ENCODE measurements at places on chromosomes 2 and 18. TPM values are rescaled to one million over a fixed set of nuclear protein-coding genes. Genes with fewer than 3 reads are reported as not detected.

GRCh38 chr2:144461308-144461766 is 58.6 kb downstream of the ZEB2 start:
- no peak for DNase-seq

- no peak for DNase-seq
Measured at GRCh38 chr2:174694196-174694878, 69.9 kb downstream of the CHRNA1 start.

DNA sequence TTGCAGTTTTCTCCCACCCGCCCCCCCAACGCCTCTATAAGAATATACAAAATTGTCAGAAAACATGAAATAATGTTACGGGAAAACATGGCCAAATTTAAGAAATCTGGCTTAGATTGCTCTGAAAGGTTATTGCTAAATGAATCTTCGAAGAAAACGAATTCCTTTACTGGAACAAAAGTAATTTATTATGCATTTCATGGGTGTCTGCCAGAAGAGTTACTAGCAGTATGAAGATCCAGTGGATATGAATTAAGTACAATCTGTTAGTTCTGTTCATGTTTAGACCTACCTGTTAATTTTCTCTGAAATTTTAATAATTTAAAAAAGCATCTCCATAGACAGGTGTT is 21.9 kb downstream of the GATA6 start:
- DNase-seq: no peak

GRCh38 chr2:48332286-48332685 is 197.7 kb upstream of the STON1 start:
- no peak for DNase-seq

DNA sequence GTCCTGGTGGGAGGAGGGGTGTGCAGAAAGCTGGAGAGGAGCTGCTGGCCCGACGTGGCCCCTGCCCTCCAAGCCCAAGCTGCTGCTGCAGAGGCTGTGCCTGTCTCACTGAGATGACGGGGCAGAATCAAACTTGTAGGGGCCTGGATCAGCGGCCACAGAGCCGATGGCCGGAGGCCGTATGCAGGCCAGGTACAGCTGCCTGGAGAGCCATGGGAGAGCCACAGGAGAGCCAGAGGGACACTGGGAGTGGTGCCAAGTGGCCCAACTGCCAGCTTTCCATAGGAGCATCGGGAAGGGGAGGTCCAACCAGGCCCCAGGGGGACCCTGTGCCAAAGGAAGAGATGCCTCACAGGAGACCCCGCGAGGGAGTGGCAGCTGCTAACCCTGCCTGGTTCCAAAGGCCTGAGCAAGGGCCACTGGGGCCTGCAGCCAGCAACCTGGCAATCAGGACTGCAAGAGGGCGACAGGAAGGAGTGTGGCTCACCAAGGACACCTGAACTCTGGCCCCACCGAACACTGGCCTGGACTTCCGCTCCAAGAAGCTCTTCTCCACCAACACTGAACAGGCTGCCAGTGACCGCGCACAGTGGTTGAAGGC is 70.7 kb downstream of the HDAC4 start:
- DNase-seq: no peak

DNA sequence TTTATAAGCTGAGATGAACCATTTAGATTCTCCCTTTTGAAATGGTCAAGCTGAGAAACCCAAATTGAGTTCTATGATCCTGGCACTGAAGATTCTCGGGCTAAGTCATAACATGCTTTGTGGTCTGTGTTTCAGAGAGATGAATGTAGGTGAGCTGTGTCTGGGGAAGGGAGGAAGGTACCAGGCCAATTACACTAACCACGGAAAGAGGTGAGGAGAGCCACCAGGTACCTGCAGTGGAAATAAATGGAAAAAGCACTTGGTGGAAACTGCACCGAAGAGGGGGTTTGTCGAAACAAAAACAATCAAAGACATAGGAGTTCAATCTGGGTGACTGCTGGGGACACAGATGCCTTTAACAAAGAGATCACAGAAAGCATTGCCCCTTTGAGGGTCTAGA is 963 bp upstream of the MRPL44 start:
- DNase-seq: no peak

DNA sequence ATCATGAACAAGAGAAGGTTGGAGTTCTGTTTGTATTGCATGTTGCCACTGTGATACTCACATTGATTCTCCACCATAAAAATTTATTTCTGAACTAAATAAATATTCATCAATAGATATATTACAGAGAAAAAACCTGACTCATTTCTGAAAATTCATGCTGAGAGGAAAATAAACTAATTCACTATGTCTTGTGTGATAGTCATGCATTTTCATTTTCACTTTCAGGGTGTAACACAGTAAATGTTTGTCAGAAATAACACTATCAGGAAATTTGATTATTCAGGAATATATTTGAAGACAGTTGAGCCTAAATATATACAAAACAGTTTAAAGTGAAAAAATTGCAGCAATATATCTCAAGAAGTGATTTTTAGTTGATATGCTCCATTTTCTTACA is 335.2 kb downstream of the KCNJ3 start:
- no peak for DNase-seq

DNA sequence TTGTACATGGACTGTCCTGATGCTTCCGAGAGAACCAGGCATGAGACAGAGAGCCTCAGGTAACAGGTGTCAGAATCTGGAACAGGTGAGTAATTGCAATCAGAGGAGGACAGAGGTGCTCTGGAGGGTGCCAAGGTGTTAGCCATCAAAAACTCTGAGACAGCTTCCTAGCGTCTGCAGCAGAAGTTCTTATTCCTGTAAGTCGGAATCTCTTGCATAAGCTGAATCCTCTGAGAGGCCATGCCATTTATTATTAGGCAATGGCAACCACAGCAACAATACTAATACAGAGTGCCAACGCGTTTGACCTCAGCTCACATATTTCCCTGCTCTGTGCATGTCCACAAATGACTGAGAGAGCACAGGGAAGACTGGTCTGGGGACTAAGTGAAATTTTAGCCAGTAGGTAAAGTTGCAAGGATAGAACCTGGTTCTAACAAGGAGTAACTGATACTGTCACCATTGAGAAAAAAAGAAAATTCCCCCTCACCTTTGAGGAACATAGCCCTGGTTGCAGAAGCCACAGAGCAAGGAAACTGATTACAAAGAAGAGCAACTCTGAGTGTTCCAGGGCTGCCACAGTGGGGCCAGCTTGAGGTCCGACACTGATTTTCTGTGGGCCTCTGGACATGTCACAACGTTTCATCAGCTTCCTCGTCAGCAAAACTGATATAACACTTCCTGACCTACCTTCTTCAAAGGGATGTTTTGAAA is 55.1 kb upstream of the ACSL3 start:
- DNase-seq: no peak

DNA sequence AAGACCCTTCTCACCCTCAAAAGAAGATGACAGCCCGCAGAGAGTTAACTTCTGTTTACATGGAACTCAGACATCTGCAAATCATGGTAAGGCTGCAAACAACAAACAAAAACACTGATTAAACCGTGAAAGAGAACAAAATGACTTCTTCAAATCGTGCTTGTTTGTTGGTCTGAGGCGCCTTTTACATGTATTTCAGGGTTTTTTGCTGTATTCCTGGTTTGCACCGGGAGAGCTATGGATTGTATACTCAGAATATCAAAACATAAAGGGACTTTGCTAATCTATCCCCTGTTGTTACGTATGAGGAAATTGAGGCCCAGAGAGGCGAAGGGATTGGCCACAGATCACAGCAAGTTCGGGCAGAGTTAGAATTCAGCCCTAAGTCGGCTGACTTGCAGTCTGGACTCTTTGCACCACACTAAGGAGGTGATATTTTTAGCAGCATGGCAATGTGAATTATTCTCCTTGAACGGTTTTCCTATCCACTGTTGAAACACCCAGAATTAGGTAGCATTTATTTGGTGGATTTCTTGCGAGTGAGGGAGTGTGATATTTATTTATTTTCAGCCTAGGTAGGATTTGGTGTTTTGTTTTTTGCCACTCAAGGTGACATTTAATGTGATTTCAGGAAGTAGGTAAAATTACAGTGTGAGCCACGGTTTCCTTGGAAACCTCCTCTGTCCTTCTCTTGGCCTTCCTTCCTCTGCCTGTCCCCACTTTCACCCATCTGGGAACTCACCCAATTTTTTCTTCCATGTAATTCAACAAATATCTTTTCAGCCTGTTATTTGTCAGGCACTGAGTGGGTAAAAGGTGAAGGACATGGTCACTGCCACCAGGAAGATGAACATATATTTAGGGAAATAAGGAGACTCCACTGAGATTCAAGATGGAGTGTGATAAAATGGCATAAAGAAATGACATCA is 980 bp upstream of the PDE6D start:
- peak; percentile 10 for DNase-seq

GRCh38 chr2:7953195-7953594 is 728.7 kb upstream of the ID2 start:
- no peak for DNase-seq

- no peak for DNase-seq
Measured at GRCh38 chr2:105635564-105635963, 109.1 kb upstream of the NCK2 start.

DNA sequence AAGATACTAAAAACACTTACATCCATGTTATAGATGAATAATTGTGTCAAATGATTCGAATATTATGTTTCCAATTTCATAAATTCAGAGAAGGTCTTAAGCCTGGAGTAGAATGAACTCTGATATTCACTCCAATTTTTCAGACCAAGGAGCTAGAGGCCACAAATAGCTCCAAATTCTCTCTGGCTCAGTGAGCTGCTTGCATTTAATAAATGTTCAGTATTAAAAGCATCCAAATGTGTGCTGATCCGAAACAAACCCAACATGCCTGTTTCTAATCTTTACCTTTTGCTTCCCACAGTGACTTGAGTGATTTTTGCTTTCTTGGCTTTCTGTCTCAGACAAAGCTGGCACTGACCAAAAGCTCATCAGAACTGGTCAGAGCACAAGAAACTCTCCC is 291.4 kb downstream of the CCDC85A start:
- no peak for DNase-seq

DNA sequence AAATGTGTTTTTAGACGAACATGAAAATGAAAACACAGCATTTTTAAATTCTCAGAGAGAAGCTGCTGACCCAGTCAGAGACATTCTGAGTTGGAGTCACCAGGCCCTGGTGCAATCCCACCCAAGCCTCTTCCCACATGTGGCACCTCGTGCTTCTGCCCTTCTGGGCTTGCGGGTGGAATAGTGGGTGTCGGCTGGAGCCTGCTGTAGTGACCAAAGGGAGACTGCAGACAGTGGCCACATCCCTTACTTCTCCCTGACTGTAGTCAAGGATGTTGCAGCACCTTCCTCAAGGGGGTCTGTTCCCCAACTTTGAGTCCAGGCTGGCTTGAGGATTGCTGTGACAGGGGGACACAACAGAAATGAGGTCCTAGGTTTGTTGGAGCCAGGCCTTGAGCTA is 104.4 kb upstream of the GLI2 start:
- DNase-seq: no peak

DNA sequence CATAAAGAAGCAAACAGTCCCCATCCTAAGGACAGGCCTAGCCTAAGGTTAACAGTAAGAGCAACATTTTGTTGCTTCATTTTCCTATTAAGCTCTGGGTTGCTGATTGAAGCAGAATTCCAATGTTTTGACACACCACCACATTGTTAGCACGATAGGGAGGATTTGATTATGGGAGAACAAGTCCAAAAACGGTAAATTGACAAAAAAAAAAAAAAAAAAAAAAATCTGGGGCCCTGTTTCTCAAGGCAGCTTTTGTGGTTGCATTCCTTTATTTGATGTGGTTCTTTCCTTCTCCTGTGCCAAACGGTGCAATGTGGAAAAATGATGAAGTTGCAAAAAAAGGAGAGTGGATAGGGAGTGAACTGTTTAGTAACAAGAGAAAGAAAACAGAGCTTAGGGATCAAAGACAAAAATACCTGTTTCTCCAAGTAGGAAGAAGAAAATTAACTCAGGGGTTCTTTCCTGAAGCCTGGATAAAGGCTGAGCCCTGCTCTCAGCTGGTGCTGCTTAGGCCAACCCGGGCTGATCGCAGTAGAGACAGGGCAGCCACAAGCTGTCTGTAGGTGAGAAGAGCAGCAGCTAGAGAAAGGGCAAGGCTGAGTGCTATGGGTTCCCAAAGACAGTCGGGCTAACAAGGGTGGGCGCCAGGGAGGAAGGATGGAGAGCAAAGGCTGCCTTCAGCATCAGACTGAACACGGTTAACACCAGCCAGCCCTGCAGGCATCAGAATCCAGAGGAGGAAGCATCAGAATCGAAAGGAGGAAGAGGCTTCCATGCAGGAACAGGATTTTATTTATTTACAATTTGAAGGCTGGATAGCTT is 167.8 kb upstream of the FOSL2 start:
- DNase-seq: no peak

DNA sequence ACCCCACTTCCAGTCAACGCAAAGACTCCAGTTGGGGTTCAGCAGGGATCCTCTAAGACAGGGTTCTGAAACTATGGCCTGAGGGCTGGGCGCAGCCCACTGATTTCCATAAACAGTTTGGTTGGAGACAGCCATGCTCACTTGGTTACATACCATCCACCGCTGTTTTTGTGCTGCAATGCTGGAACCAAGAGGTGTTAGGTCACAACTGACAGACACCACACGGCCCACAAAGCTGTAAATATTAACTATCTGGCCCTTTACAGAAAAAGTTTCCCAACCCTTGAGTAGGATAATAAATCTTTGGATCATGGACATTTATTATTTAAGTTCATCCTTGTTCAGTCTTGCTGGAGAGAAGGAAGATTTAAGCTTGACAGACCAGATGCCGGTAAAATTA is 8.4 kb upstream of the CD226 start:
- DNase-seq: no peak

GRCh38 chr2:99688699-99689098 is 198.9 kb upstream of the REV1 start:
- DNase-seq: no peak

- DNase-seq: no peak
Measured at GRCh38 chr2:61670591-61671501, 132.7 kb upstream of the XPO1 start.

DNA sequence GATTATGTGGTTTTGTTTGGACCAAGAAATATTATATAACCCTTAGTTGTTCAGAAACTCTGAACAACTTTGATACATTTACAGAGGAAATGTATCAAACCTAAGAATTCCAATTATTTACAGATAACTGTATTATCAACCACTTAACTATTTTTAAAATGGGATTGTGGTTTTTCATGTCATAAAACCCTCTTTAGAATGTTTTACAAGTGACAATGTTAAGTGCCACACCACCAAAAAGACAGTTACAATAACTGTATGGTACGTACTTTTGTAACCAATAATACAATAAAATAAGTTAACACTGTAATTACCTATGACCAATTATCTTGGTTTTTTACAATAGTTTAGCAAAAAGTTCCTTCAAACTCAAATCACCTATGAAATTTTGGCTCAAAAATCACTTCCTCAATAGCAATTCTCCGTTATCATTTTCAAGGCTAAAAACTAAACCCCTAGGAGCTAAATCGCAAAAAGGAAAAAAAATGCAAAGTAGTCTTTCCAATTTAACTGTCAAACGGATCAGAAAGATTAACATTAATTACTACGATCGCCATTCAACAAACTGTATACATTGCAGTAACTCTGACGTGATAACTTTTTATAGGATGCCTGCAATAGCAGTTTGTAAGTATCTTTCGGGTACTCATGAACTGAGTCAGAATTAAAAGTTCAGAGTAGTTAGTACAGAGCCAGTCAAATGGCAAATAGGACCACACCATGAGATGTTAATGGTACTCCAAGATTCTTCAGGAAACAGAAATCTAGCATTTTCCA is 1.5 kb downstream of the ROCK1 start:
- DNase-seq: no peak

The AUP1 gene
- 116 TPM for total RNA-seq

The CIB4 gene
- not detected for total RNA-seq

The ANKRD29 gene
- total RNA-seq: 8.8 TPM

The GPR55 gene
- not detected for total RNA-seq

The CTAGE1 gene
- total RNA-seq: not detected

The RPRM gene
- not detected for total RNA-seq

The INHBB gene
- total RNA-seq: 0.27 TPM

The COLEC12 gene
- not detected for total RNA-seq

The PAIP2B gene
- total RNA-seq: 5.9 TPM

The GALNT3 gene
- 9.8 TPM for total RNA-seq

The ANKRD62 gene
- 0.34 TPM for total RNA-seq

Measured in HCT116 (cell line).